ENCODE measurements at places on chromosomes 4 and X.

- DNase-seq: no peak
Measured at GRCh38 chr4:16694884-16695276, 203.6 kb downstream of the LDB2 start.

GRCh38 chrX:45479835-45480422 lies 279.3 kb upstream of the DIPK2B start:
- DNase-seq: no peak

GRCh38 chr4:108255203-108255747 lies 86.5 kb upstream of the LEF1 start:
- no peak for DNase-seq

DNA sequence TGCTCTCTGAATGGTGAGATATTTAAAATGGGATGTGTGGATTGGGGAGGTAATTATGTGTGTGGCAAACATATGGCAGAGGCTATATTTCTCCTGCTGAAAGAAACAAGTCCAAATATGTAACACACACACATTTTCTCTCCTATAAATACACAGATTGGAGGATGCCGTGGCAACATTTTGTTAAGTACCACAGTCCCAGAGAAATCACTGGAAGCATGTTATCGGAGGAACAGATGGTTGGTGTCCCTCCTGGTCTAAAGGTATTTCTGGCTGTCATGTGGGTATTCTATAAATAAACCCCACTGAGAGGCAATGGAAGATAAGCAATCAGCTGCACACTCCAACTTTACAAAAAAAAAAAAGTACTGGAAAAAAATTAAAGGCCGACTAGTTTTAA lies 528.3 kb upstream of the BOD1L1 start:
- no peak for DNase-seq

- DNase-seq: no peak
Measured at GRCh38 chr4:175054980-175055379, 136.8 kb downstream of the ADAM29 start.
